Nephron progenitor cell (in vitro differentiated cells): ENCODE measurements at places on chromosomes 5 and 9.

- DNase-seq, result no peak
Measured at GRCh38 chr9:6428940-6429889, 16.2 kb downstream of the UHRF2 start.

DNA sequence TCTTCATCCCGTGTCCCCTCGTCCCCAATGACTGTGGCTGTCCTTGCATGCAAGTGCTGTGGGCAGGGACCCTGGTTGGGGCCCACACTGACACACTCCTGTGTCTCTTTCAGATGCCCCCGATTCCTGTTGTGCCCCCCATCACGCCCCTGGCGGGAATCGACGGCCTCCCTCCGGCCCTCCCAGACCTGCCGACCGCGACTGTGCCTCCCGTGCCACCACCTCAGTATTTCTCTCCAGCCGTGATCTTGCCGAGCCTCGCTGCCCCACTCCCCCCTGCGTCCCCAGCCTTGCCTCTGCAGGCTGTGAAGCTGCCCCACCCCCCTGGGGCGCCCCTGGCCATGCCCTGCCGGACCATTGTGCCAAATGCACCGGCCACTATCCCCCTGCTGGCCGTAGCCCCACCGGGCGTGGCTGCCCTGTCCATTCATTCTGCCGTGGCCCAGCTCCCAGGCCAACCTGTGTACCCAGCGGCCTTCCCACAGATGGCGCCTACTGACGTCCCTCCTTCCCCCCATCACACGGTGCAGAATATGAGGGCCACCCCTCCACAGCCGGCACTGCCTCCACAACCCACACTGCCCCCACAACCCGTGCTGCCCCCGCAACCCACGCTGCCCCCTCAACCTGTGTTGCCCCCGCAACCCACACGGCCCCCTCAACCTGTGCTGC lies 75.0 kb downstream of the WNK2 start:
- DNase-seq, result no peak

DNA sequence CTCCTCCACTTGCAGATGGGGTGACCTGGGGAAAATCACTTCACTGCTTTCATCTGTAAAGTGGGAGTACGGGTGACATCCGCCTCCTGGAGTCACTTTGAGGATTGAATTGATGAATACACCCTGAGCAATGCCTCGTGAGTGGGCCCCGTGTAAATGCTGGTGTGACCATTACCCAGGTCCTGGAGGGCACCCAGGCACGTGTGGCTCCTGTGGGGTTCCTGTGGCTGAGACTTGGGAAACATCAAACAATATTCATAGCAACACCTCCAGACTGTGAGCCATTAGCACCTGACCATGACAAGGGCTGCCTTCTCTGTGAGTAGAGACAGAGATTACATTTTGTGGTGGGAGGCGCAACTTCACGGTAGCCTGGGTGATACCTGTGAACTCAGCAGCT lies 11.4 kb downstream of the MRPL36 start:
- no peak for DNase-seq

- no peak for DNase-seq
Measured at GRCh38 chr5:17679597-17680203, 45.4 kb downstream of the TAF11L14 start.

- DNase-seq, result no peak
Measured at GRCh38 chr5:55600086-55600485, 65.3 kb upstream of the PLPP1 start.

GRCh38 chr9:83620841-83621636 lies 1.9 kb upstream of the IDNK start:
- peak; percentile 35 for DNase-seq

- no peak for DNase-seq
Measured at GRCh38 chr5:179180921-179181645, 120.9 kb downstream of the ZNF354C start.

DNA sequence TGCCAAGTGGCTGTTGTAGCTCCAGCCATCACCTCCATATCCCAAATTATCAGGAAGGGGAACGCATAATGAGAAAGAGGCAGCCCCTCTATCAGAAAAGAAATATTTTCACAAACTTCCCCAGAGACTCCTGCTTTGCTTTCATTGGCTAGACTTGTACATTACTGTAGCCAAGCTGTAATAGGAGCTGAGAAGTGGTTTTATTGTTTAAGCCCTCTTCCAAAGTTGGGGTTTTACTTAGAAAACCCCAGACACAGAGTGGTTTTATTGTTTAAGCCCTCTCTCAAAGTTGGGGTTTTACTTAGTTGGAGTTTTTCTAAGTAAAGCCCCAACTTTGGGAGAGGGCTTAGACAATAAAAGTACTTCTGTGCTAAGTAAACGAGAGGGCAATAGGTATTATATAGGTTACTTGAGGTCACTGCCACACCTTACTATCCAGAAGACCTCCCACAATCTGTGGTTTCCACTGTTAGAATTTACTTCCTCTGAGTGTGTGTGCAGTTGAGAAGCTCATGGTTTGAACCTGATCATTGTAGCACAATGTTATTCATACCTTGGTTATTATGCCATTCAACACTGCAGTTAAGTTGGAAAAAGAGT lies 215.7 kb upstream of the OTULINL start:
- no peak for DNase-seq

GRCh38 chr5:142063878-142064331 lies 44.7 kb upstream of the NDFIP1 start:
- DNase-seq, result peak; percentile 50

GRCh38 chr5:158305861-158306260 lies 446.9 kb upstream of the CLINT1 start:
- DNase-seq, result no peak

DNA sequence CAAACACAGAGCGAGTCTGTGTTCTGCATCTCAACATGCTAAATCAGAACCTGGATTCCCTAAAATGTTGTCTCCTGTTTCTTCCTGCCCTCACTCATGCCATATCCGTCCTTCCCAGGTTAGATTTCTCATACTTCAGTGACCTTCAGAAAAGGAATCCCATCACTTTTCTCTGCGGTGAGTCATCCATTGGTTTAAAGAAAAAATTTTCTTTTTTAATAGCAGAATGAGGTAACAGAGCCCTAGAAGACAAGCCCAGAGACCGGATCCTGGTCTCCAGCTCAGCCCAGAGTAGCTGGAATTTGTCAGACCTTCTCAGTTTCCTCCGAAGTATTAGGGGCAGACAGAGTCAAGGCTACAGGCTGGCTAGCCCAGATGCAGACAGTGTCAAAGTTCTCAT lies 143.2 kb upstream of the DMRT1 start:
- no peak for DNase-seq

GRCh38 chr9:95171001-95171400 lies 146.5 kb downstream of the FANCC start:
- no peak for DNase-seq

GRCh38 chr9:136499071-136499934 lies 16.5 kb upstream of the SEC16A start:
- no peak for DNase-seq

DNA sequence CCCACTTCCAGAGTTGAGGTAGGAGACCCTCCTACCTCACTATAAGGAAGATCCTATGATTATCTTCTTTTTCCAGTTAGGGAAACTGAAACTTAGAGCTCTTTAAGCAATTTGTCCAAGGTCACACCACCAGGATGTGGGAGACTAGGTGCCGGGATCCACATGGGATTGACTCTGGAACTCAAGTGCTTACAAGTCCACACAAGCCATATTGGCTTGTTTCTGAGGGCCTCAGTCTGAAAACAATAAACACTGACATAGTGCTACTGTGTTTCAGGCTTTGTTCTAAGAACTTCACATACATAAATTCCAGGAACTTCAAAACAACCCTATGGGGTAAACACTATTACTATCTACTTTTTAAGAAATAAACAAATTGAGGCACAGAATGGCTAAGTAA lies 481.3 kb downstream of the ZSWIM6 start:
- no peak for DNase-seq

DNA sequence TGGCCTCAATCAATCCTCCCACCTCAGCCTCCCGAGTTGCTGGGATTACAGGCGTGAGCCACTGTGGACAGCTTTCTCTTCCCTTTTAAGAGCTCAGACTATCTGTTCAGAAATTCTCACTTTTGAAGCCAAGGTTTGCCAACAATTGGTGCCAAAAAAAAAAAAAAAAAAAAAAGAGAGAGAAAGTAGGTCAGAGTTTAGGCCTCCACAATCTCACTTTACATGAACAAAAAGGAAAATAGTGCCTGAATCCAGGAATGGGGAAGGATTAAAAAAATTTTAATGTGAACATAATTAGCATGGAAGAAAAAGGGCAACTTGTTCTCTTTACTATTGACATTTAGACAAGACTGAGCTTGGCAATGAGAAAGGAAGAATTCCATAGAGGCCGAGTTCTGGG lies 94.1 kb downstream of the NSG2 start:
- DNase-seq, result no peak

DNA sequence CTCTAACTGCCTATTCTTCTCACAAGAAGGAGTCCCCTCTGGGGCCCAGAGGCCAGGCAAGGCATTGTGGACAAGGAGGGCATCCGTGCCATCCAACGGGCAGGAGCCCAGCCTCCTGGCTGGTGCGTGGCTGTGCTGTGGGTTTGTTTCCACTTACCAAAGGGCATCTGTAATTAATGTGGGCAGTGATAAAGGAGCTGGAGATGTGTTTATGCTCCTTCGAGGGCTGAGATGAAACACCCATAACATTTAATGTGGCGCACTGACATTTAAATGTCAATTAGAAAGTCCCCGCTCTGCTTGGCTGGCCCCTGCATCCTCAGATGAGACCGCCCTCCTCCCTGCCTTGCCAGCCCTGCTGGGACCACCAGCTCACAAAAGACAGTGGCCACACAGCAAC lies 57.1 kb downstream of the KCNIP1 start:
- DNase-seq, result no peak

DNA sequence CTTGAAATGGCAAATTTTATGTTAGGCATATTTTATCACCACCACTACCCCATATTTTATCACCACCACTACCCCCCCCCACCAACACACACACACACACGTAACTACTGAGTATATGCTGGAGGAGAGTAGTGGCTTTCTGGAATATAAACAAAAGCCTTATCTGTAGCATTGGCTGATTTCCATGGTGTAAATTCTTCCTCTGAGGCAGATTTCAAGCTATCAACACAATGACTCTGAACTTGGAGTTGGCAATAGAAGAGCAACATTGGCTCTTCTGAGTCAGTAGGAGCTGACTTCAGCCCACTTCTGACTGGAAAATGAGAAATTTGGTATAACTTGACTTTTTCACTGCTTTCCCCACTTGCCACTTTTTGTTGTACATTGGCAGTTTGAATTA lies 143.0 kb downstream of the CAVIN4 start:
- DNase-seq, result no peak

DNA sequence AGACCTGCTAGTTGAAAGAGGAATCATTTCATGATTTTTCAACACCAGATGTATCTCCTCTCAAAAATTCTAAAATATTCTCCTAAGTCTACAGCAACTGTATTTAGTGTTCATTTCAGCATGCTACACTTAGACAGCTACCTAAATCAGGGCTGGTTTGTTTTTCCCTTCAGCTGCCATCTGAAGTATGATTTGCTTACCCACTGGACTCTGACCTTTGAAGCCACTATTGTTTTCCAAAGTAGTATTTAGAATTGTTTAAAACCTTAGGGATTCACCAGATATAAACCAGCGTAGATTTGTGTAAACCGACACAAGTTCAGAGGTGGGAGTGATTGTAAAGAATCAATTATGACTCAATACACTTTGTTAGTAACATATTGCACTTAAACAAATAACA lies 193.1 kb downstream of the ADAMTS6 start:
- no peak for DNase-seq

- DNase-seq, result no peak
Measured at GRCh38 chr5:141155540-141156374, 5.9 kb downstream of the PCDHB6 start.

DNA sequence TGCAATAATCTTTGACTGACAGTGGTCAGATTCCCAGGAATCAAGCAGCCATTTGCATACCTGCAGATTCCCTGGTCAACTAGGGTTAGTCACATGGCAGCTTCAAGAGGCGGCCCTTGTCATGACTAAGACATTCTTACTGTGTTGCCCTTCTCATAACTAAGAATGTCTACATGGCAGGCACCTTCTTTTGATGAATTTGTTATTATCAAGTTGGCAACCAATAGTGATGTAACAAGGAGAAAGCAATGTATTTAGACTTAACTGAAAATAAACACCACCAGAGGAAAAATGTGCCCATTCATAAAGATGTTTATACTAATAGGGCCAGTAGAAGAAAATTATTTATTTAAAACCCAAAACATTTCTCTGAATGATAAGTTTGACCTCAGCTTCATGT lies 215.6 kb downstream of the TLE1 start:
- no peak for DNase-seq

DNA sequence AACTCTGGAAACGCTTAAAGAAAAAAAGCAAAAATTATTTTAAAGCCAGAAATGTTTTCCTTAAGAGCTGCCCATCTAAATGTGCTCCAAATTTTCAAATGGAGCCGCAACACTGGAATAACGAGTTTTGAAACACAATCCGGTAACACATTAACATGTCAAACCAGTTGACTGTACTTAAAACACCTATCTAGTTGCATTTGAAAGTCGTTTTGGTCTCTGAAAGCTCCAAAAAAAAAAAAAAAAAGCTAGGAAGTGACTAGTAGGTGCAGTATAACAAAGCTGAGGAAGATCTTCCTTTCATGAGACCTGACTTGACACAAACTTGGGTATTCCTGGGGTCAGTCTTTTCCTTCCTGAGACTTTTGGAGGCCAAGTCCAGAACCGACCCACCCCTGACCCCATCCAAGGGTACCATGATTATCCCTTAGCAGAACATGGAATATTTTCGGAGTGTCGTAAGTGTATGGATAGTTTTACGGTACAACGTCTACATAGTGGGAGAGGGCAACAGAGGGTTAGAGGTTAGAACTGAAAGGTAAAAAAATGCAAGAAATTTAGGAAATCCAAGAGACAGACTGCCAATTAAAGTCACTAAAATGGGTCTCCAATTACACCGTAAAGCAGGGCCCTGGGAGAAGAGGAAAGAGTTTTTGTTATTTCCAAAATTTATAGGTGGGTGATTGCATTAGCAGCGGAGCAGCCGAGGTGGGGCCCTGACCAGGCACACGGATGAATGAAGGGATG lies 812 bp downstream of the CETN3 start:
- DNase-seq, result peak; percentile 7

DNA sequence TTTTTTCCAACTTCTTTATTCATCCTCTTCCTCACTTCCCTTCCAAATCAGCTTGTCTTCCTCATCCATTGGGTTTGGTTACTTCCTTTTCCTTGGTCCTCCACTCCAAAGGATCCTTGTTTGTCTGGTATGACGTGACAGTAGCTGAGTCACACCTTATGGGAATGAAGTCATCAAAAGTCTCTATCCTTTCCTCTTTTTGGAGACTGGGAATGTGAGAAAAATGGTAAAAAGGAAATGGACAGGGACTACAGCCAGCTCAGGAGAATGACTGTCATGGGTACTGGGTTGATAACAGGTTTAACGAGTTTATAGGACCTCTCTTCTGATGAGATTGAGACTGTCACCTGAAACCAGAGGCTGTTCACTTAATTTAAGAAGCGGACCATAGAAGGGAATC lies 76.2 kb upstream of the MYO10 start:
- DNase-seq, result no peak

- DNase-seq, result no peak
Measured at GRCh38 chr9:34119713-34120112, 6.8 kb downstream of the DCAF12 start.

DNA sequence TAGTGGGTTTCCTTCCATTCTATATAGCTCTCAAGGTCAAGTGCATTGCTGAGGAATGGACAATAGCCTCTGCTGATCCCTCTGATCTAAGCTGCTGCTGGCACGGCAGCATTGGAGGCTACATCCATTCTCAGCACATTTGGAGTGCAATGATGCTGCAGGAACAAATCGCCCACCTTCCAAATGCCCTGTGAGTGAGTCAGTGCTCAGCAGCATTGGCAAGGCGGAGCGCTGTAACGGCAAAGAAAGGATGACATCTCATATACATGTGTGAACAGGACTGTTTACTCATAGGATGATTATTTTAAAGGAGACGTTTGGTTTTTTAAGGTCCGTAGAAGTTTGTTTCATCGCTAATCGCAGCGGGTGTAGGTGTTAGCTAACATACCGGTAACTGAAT lies 408.7 kb downstream of the ARHGEF28 start:
- DNase-seq, result no peak
